ENCODE measurements at places on chromosomes 4 and X.
A peak's percentile ranks its signal among the peaks of the same experiment; 100 is the strongest.

DNA sequence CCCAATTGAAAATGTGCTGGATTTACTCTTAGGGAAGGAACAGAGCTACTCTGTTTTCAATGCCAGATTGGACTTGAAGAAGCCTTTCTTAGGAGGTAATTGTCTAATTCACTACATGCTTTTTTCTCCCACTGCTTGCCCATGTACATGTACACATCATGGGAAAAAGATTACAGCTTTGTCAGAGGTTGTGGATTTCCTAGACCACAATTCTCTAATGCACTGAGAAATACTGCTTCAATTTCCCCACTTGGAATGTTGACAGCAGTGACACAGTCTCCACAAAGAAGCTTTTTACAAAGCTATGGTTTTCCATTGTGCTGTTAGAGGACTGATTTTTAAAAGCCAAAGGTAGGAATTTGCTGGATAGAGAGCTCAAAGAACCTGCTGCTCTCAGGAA, 19.5 kb downstream of the ZAR1 start:
- DNase-seq: no peak

DNA sequence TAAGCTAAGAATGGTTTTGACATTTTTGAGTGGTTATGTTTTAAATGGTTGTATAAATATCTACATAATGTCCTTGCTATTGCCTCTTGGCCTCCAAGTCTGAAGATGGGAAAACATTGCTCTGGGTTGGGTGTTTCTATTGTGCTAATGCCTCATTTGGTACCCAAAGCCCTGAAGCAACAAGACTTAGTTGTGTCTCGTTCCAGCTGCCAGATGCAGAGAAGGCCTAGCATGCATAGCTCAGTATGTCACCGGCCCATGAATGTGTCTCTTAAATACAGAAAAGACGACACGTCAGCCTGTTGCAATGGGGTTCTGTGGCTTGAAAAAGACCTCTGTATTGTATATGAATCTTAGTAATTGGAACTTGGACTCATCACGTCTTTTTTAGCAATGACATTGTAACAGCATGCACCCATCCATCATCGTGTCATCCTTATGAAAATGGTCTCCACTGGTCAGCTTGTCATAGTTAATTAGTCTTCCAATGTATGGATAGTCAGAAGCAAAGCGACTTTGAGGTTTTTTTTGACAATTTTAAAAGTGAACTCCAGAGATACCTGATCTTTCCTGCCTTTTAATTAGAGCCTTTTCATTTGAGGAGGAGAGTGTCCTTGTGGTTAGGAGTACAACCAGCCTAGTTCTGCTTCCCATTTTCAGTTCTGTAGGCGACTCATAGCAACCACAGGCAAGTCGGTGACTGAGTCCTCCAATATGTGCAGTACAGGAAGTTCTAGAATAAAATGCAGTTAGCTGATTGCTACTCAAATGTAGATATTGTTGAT, 126.4 kb upstream of the GATB start:
- peak; percentile 83 for DNase-seq

DNA sequence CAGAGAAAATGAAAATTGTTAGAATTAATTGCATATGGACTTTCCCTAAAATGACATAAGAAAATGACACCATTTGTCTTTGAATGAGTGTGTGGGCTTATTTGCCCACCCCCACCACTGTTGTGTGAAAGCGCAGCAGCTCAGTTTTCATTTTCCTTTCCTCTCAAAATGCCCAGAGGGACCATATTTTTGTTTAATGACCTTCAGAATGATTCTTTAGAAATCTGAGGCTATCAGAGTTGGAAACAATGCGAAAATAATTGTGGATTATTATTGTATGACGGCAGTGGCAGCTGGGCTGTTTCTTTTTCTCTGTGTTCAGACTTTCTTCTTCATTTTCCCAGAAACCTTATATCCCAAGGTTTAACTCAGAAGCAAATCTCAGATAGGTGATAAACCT, 44.6 kb upstream of the TEX13A start:
- no peak for DNase-seq

GRCh38 chrX:148215726-148216125, 234.6 kb downstream of the FMR1NB start:
- no peak for DNase-seq

GRCh38 chr4:140250989-140251552, 97.1 kb upstream of the MAML3 start:
- peak; percentile 54 for DNase-seq

- DNase-seq: no peak
Observed at GRCh38 chr4:81694176-81694913, 222.6 kb upstream of the RASGEF1B start.

DNA sequence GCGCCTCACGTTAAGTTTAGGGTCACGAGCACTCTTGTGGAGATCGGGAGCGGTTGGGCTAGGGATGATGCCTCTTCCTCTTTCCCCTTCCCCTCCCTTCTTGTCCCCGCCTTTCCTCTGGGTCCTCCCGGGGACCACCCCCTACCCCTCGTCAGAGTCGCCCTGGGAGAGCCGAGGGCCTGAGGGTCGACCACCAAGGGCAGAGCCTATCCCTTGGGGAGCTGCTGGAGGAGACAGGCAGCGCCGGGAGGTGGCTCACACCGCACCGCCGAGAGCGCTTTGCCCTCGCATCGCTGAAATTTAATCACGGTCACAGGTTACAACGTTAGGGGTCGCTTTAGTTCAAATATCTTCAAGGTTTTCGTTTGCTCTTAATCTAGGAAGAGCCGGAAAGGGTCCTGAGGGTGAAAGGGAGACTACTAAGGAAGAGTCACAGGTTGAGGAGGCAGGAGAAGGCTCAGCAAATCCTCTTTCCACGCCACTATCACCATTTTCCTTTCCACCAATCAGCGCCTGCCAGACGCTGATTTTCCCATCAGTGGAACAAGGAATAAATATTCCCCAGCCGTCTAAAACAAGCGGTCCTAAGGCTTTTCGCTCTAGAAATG, 528 bp upstream of the SNCA start:
- peak; percentile 6 for DNase-seq

DNA sequence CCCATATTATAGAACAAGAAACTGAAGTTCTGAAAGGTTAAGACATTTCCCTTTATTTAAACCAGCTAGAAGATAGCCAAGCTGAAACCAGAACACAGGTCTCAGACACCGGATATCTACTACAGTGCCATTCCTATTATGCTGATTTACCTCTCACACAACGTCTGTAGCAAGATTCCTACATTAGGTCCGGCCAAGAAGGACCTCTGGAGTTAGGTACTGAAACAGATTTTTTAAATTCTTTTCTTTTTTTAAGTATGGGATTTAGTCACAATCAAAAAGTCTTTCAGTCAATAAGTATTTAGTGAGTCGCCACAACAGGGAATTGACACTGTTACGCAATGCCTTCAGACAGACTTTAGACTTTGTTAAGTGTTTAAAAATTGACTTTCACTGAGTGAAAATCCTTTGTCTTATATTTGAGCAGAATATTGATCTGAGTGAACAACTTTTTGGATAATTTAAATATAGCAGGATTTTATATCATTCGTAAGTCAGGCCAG, 26.5 kb upstream of the SPANXN4 start:
- peak; percentile 50 for DNase-seq

DNA sequence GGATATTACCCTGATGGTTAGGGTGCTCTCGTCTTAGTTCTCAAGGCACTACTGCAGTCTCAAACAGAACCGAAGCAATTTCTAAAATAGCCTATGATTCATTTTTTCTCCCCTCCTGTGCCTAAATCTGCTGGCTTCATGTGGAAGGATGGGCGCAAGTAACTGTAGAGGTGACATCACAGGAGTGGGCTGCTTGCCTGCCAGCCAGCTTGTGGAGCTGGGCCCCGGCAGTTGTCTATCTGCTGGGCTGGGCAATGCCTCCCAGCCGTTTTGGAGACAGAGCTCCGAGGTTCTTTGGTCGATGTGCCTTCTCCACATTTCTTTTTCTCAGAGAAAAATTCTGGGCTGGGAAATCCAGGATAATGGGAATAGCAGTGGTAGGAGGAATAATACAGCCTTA, 34.3 kb upstream of the CITED1 start:
- DNase-seq: no peak

- DNase-seq: no peak
Observed at GRCh38 chrX:154595559-154596249, 10.8 kb downstream of the CTAG1A start.

All from kidney tubule cell (primary cell).